ENCODE measurements at places on chromosomes 3 and 15. TPM values are rescaled to one million over a fixed set of nuclear protein-coding genes. Genes with fewer than 3 reads are reported as not detected.

The C3orf70 gene
- 0.06 TPM for total RNA-seq

GRCh38 chr3:186775999-186776398 is 7.4 kb upstream of the EIF4A2 start:
- no peak for DNase-seq

The POU1F1 gene
- not detected for total RNA-seq

- DNase-seq = no peak
These were observed 166.1 kb downstream of the FRMD5 start for GRCh38 chr15:44029003-44029402.

- no peak for DNase-seq
These were observed 65.0 kb upstream of the DAZL start for GRCh38 chr3:16670191-16670590.

The PRTG gene
- not detected for total RNA-seq
